Activated gamma-delta T cell (primary cell): ENCODE measurements at places on chromosomes 4 and X.

- DNase-seq, result no peak
Measured at GRCh38 chr4:67522851-67523671, 22.2 kb downstream of the CENPC start.

- DNase-seq, result no peak
Measured at GRCh38 chr4:5930876-5931275, 38.0 kb upstream of the CRMP1 start.

DNA sequence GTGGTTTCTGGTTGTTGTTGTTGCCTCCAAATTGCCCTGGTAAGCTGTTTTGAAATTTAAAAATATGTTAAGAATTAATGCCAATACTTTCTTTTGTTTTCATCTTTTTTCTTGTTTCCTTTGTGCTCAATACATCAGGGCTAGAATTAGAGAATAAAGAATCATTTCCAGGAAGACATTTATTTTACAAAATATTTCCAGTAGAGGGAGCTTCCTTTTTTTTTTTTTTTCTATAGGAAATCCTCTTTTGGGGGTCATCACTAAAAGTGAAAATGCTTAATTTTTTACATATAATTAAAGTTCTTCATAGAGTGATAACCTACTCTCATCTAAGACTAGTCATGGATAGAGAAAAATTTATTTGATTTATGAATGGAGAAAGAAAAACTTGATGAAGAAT is 2.4 kb downstream of the GLRA3 start:
- no peak for DNase-seq

GRCh38 chrX:68895341-68895755 is 66.5 kb downstream of the EFNB1 start:
- no peak for DNase-seq

- DNase-seq, result no peak
Measured at GRCh38 chr4:187124331-187124730, 400.7 kb upstream of the FAT1 start.
